Brain (organoid and tissue), 16 donors: ENCODE measurements at places on chromosomes 7 and 10. TPM values are rescaled to one million over a fixed set of nuclear protein-coding genes. Genes with fewer than 3 reads are reported as not detected.

- no peak for DNase-seq
Measured at GRCh38 chr7:24133691-24134090, 150.3 kb upstream of the NPY start.

GRCh38 chr7:30273552-30273951, 10.8 kb upstream of the ZNRF2 start:
- DNase-seq: no peak

DNA sequence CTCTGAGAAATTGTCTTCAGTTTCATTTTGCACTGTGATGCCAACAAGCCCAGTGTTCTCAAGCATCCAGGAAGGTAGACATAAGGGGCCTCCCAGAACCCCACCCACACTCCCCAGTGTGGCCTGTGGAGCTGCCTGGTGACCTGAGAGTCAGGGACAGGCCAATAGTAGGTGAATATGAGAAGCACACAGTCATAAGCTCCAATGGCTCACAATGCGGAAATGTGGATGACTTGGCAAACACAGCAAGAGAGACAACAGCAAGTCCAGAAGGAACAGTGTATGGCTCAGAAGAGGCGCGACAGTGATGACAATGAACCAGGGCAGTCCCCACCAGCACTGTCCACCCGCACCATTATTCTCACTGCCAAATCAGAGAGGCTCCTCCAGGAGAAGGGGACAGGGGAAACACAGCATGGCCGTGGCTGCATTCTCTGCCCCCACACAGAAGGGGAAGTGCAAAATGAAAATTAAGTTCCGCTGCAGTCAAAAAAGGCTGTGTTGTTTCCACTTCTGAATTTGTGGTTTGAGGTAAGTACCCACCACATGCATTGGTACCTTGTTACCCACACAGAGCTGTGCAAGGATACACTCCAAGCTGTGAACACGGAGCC, 419.8 kb downstream of the GRID1 start:
- DNase-seq: no peak

GRCh38 chr7:16847381-16847860, 34.4 kb downstream of the AGR3 start:
- DNase-seq: no peak

GRCh38 chr7:155893176-155893575, 80.9 kb upstream of the SHH start:
- no peak for DNase-seq

- DNase-seq: no peak
Measured at GRCh38 chr7:69736126-69736810, 138.0 kb downstream of the AUTS2 start.

DNA sequence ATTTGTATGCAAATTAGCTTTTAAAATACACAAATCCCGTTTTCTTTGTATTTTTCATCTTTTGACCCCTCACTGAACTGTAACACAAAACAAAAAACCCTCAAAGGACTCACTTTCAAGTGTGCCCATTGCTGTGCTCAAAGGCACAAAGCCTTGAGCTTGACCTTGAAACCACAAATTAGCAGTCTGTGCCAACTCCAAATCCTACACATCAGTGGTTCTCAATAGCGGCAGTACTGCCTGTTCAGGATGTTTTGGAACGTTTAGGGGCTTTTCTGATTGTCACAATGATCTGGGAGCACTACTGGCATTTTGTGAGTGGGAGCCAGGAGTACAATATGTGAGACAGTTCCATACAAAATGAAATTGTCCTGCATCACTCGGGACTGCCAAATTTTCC, 55.5 kb downstream of the KDM7A start:
- DNase-seq: peak; percentile 65

Gene AMPH
- polyA plus RNA-seq: 71.5 TPM

Gene VWA2
- 8.3 TPM for polyA plus RNA-seq

Gene MRPS16
- 80.8 TPM for polyA plus RNA-seq

Gene IFIT1B
- polyA plus RNA-seq: not detected
